Activated naive CD8-positive, alpha-beta T cell treated with anti-CD3 and anti-CD28 coated beads for 36 hours (primary cell): ENCODE measurements at places on chromosomes 12 and 14.

- no peak overlapping the region for H3K27ac ChIP-seq
- no peak overlapping the region for H3K4me3 ChIP-seq
- H3K27me3 ChIP-seq: peaks cover 4% of the 10 kb centered on the region
- no peaks in the 10 kb centered on the region for H3K36me3 ChIP-seq
- no peak for DNase-seq
- H3K4me1 ChIP-seq: peaks cover 8% of the 10 kb centered on the region
Measured at GRCh38 chr12:8609061-8609570, 3.5 kb downstream of the AICDA start.

DNA sequence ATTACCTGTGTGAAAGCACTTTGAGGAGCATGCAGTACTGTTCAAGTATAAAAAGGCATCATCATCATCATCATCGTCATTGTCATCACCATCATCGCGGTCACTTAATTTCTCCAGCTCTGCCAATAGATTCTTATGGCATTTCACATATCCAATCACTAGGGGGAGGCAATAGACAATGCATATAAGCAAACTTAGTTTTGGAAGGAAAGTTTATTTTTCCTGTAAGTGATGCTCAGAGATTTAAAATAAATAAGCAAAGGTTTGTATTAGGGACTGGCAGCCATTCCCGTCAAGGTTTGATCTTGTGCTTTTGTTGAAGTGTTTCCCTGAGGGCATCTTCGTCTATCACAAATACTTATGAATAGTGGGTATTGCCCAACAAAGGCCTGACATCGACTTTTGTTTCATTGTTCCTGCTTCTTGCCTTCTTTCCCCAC is 127.4 kb downstream of the KTN1 start:
- H3K36me3 ChIP-seq: no peaks in the 10 kb centered on the region
- H3K4me1 ChIP-seq: peaks cover 3% of the 10 kb centered on the region
- H3K27me3 ChIP-seq: no peaks in the 10 kb centered on the region
- no peak overlapping the region for H3K4me3 ChIP-seq
- no peak for DNase-seq

DNA sequence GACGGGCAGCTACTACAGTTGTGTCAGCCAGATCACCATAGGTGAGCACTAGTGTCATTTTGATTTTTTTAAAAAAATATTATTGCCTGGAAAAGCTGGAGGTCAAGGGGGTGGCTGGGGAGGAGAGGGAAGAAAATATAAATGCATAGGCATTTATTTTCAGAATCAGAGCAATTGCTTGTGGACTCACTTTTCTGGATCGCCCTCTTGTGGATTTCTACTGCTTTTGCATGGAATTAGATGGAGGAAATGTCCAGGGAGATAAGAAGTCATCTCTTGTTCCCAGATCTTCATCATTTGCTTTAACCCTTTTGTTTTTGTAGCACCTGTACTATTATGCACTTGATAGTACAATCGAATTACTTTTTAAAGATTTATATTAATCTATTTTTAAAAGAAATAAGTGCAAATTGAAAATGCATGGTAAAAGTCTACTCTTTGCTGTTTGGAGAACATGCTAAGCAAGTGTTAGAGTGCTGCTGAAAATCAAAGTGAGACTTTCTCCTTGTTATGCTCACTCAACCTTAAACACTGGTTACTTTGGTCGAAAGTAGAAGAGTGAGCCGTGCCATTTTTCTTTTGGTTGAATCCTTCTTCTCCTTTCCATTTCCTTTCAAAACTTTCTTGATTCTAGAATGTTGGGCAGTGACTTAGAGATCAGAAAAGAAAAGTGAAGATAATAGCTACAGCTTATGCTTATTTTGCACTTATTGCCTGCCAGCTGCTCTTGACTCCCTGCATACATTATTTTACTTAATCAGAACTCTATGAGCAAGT is 60.6 kb upstream of the ANO4 start:
- no peaks in the 10 kb centered on the region for H3K36me3 ChIP-seq
- no peak overlapping the region for H3K4me3 ChIP-seq
- peaks cover 5% of the 10 kb centered on the region for H3K27me3 ChIP-seq
- no peaks in the 10 kb centered on the region for H3K4me1 ChIP-seq
- no peak for DNase-seq
- H3K27ac ChIP-seq: no peak overlapping the region

DNA sequence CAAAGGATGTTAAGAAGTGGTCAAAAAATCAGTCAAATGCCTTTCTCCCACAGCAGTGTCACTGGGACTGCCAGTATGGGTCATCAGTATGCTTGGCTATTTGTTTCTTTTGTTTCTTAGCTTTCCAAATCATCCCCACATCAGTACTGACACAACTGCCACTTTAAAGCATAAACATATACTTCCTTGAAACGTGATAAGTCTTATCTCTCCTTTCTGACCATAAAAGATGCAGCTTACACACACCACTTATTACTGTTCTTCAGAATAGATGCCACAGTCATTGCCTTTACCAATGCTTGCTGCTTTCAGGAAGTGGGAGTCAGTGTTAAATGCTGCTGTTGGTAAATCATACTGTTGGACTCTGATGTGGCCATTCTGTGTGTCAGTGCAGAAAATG is 18.6 kb upstream of the GARIN2 start:
- H3K4me1 ChIP-seq: no peaks in the 10 kb centered on the region
- no peak overlapping the region for H3K4me3 ChIP-seq
- H3K27me3 ChIP-seq: no peaks in the 10 kb centered on the region
- no peak for DNase-seq
- H3K36me3 ChIP-seq: peaks cover 44% of the 10 kb centered on the region

DNA sequence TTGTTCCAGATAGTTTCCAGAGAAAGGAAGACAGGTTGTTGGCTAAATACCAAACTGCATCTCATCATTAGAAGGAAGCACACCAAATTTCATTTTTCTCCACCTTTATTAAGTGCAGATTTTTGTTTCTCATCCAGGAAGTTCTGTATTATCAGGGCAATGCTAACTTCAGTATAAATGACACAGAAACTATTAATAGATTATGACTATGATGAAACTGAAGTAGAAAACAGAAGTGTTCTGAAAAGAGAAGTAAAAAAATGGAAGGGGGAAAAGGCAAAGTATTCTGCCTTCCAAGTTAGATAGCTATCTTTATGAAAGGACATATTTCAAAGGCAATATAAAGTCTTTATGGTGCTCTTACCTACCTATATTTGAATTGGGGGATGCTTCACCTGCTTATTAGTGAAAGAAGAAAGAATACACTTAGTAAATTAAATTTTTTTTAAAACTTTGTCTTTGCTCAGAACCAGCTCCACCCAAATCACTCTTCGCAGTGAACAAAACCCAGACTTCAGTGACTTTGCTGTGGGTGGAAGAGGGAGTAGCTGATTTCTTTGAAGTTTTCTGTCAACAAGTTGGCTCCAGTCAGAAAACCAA is 223.9 kb downstream of the PTPRO start:
- H3K27me3 ChIP-seq: no peaks in the 10 kb centered on the region
- peak overlapping the region; percentile 87 for H3K27ac ChIP-seq
- peaks cover 59% of the 10 kb centered on the region for H3K4me1 ChIP-seq
- peaks cover 26% of the 10 kb centered on the region for H3K36me3 ChIP-seq
- DNase-seq: no peak

DNA sequence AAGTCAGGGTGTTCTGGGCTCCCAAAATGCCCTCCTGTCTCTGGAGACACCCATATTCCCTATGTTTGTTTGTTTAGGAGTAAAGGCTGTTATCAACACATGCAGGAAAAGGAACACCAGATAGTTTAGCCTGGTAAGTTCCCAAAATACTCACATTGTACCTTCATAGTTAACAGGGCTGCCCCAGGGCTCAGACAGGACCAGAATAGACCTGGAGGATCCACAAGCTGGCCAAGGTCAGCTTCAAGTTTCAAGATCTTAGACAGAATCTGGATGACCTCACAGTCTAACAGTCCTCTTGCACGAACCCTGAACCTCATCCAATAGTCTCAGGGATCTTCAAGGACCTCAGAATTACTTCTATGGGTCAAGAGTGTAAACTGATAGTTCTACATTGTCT is 18.1 kb upstream of the HSP90B1 start:
- no peaks in the 10 kb centered on the region for H3K36me3 ChIP-seq
- peaks cover 19% of the 10 kb centered on the region for H3K4me1 ChIP-seq
- H3K27me3 ChIP-seq: no peaks in the 10 kb centered on the region
- H3K4me3 ChIP-seq: no peak overlapping the region
- DNase-seq: no peak

DNA sequence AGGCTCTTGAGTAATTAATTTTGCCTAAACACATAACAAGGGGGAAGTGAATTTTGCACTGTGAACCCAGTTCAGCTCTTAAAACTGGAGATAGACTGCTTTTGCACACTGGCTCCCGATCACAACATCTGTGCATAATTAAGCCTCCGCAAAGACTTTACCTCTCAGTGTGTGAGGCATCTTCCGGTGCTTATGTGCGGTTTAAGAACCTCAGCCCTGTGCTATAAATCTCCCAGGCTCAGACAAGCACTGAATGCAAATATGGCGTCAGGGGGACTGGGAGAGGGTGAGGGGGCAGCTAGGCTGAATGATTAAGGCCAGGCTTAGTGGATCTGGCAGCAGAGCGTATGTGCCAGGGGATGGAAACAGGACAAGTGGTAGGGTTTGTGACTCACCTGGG is 103.3 kb downstream of the ADCK1 start:
- no peak overlapping the region for H3K4me3 ChIP-seq
- H3K36me3 ChIP-seq: peaks cover 22% of the 10 kb centered on the region

DNA sequence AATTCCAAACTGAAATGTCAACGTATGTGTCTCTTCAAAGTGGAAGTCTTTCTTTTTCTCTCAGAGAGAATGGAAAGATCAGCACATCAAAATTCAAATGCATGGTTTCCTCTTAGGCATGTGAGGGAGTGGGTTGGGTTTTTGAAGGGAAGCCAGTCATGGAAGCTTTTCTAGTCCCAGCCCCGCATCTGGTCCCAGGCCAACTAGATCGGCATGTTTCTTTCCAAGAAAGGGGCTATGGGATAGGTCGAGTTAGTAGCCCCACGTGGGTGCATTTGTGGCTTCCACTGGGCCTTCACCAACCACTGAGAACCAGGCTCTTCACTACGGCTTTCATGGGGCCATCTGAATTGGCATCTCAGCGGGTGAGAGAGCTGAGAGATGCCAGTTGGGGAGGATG is 6.6 kb downstream of the C1S start:
- H3K4me3 ChIP-seq: no peak overlapping the region
- peaks cover 10% of the 10 kb centered on the region for H3K27me3 ChIP-seq
- H3K4me1 ChIP-seq: no peaks in the 10 kb centered on the region
- DNase-seq: no peak
- H3K36me3 ChIP-seq: no peaks in the 10 kb centered on the region

- no peaks in the 10 kb centered on the region for H3K27me3 ChIP-seq
- no peak overlapping the region for H3K4me3 ChIP-seq
- H3K4me1 ChIP-seq: no peaks in the 10 kb centered on the region
Measured at GRCh38 chr14:29630566-29631160, 297.0 kb downstream of the PRKD1 start.

- H3K4me1 ChIP-seq: peaks cover 8% of the 10 kb centered on the region
- DNase-seq: no peak
- peaks cover 20% of the 10 kb centered on the region for H3K27me3 ChIP-seq
Measured at GRCh38 chr12:45611495-45611894, 118.0 kb upstream of the ARID2 start.

GRCh38 chr12:25591144-25591543 is 38.1 kb upstream of the LMNTD1 start:
- peaks cover 12% of the 10 kb centered on the region for H3K36me3 ChIP-seq
- no peak overlapping the region for H3K27ac ChIP-seq
- H3K4me3 ChIP-seq: no peak overlapping the region
- peaks cover 34% of the 10 kb centered on the region for H3K4me1 ChIP-seq

- no peaks in the 10 kb centered on the region for H3K27me3 ChIP-seq
- no peak overlapping the region for H3K4me3 ChIP-seq
- no peak overlapping the region for H3K27ac ChIP-seq
- no peaks in the 10 kb centered on the region for H3K36me3 ChIP-seq
- no peaks in the 10 kb centered on the region for H3K4me1 ChIP-seq
Measured at GRCh38 chr12:115185506-115185905, 501.5 kb upstream of the TBX3 start.

GRCh38 chr12:85713373-85713772 is 122.8 kb downstream of the RASSF9 start:
- no peak overlapping the region for H3K4me3 ChIP-seq
- no peaks in the 10 kb centered on the region for H3K36me3 ChIP-seq
- no peak overlapping the region for H3K27ac ChIP-seq
- H3K4me1 ChIP-seq: no peaks in the 10 kb centered on the region
- DNase-seq: no peak
- no peaks in the 10 kb centered on the region for H3K27me3 ChIP-seq

DNA sequence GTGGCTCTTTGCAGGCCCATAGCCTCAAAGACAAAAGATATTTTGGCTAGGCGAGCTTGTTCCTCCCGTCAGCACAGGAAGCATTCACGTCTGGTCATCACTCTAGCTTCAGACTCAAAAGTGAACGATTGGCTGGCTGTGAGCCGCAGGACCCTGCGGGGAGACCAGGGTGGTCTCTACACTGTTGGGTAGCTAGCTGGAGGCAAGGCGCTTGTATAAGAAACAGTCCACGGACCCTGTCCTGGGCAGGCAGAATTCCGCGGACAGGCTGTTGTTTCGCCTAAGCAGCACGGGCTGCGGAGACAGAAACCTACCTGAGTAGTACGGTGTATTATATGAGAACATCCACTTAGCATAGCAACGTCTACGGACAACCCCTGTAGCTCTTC is 29.6 kb downstream of the WBP11 start:
- peaks cover 35% of the 10 kb centered on the region for H3K36me3 ChIP-seq
- peaks cover 36% of the 10 kb centered on the region for H3K4me1 ChIP-seq
- H3K4me3 ChIP-seq: peak overlapping the region; percentile 99
- DNase-seq: no peak

- H3K27ac ChIP-seq: no peak overlapping the region
- H3K36me3 ChIP-seq: no peaks in the 10 kb centered on the region
- H3K4me1 ChIP-seq: peaks cover 2% of the 10 kb centered on the region
- H3K27me3 ChIP-seq: peaks cover 21% of the 10 kb centered on the region
- no peak for DNase-seq
- no peak overlapping the region for H3K4me3 ChIP-seq
Measured at GRCh38 chr12:14833952-14834351, 9.4 kb downstream of the ART4 start.

GRCh38 chr12:9707864-9708808 is 24.8 kb downstream of the CLECL1 start:
- H3K27ac ChIP-seq: peak overlapping the region; percentile 92
- peak overlapping the region; percentile 73 for H3K4me3 ChIP-seq
- H3K4me1 ChIP-seq: peaks cover 46% of the 10 kb centered on the region
